ENCODE measurements at places on chromosomes 7 and 10. TPM values are rescaled to one million over a fixed set of nuclear protein-coding genes. Genes with fewer than 3 reads are reported as not detected.

The ASAH2 gene
- total RNA-seq, result 0.79 TPM

The PLEKHS1 gene
- 0.90 TPM for total RNA-seq

The GTPBP10 gene
- total RNA-seq, result 19.2 TPM

The NKX1-2 gene
- total RNA-seq, result not detected

The SMNDC1 gene
- 53.3 TPM for total RNA-seq

GRCh38 chr10:43923328-43923727, 274.6 kb upstream of the ZNF32 start:
- no peaks in the 10 kb centered on the region for H3K36me3 ChIP-seq
- DNase-seq, result no peak
- no peaks in the 10 kb centered on the region for H3K4me1 ChIP-seq
- H3K4me3 ChIP-seq, result no peak overlapping the region
- no peak overlapping the region for H3K27ac ChIP-seq
- H3K27me3 ChIP-seq, result no peaks in the 10 kb centered on the region

DNA sequence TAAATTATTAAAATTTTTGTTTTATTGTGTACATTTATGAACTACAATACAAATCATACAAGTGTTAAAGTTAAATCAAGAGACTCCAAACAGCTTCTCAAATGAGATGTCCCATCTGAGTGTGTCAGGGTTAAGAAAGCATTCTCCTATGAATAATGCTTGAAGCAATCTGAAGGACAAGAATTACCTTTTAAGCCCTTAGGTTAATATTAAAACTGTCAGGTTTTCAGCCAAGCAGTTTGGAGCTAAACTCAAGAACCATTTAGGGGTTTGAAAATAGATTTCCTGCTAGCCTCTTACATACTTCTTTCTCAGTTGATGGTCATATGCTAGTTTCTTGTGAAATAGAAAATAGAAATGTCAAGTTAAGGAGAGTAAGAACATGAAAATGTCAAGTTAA, 38.3 kb downstream of the LIPJ start:
- no peak overlapping the region for H3K27ac ChIP-seq
- DNase-seq, result no peak
- no peaks in the 10 kb centered on the region for H3K36me3 ChIP-seq
- H3K4me3 ChIP-seq, result no peak overlapping the region
- no peaks in the 10 kb centered on the region for H3K27me3 ChIP-seq

- H3K27me3 ChIP-seq, result no peaks in the 10 kb centered on the region
- no peaks in the 10 kb centered on the region for H3K4me1 ChIP-seq
- H3K4me3 ChIP-seq, result no peak overlapping the region
- no peak for DNase-seq
Observed at GRCh38 chr10:117929327-117930067, 117.2 kb downstream of the RAB11FIP2 start.

DNA sequence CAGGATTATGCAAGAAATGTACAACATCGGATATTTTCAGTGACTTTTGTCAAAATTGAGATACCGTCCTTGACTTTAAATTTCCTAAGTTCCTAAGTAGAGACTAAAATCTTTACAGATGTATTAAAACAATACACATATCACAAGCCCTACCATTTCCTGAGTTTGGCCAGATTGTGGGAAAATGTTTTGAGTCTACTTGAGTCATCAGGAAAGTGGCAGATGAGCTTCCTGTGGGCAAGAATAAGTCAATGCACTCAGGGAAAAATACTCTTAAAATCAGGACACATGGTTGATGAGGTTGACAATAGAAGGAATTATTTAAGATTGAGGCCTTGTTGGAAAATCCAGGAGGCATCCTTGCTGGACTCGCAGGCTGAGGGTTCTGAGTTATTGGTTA, 162.5 kb downstream of the SNX10 start:
- no peaks in the 10 kb centered on the region for H3K27me3 ChIP-seq
- DNase-seq, result no peak
- no peak overlapping the region for H3K4me3 ChIP-seq

DNA sequence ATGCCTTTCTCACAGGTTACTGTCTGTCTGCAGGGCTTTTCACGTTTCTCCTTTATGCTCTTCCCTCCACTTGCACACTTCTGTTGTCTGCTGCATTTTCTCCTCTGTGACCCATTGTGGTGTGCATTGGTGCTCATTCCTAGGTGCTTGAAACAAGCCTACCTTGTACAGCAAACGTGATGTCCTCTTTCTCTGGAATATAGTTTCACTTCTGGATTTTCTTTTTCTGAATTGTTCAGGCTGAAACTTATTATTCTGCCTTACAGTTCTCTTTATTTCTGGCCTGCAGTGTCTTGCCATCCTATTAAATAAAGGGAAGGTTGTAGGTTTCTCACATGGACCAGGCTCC, 128.8 kb upstream of the SAMD8 start:
- H3K4me3 ChIP-seq, result no peak overlapping the region
- H3K27me3 ChIP-seq, result no peaks in the 10 kb centered on the region
- no peak for DNase-seq
- peaks cover 20% of the 10 kb centered on the region for H3K36me3 ChIP-seq
- H3K27ac ChIP-seq, result no peak overlapping the region

DNA sequence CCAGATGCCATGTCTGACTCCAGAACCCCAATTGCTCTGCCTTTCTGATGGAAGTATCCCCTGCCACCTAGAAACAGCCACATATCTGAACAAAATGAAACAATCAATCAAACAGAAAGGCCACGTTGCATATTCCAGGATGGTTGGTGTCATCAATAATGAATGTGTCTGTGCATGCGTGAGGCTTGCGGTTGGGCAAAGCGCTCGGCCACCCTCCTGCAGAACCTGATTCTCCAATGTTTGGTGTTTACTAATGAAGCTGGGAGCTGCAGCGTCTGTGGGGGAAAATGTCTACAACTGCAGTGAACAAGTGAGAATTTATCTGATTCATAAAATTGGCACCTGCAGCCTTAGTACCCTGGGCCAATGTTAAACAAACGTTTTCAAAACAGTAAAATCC, 121.2 kb upstream of the ADARB2 start:
- no peak for DNase-seq
- H3K4me1 ChIP-seq, result no peaks in the 10 kb centered on the region
- H3K36me3 ChIP-seq, result no peaks in the 10 kb centered on the region
- H3K27me3 ChIP-seq, result no peaks in the 10 kb centered on the region
- no peak overlapping the region for H3K27ac ChIP-seq
- no peak overlapping the region for H3K4me3 ChIP-seq

- H3K4me3 ChIP-seq, result no peak overlapping the region
- DNase-seq, result no peak
- H3K4me1 ChIP-seq, result no peaks in the 10 kb centered on the region
Observed at GRCh38 chr7:37484426-37485073, 35.9 kb upstream of the ELMO1 start.

DNA sequence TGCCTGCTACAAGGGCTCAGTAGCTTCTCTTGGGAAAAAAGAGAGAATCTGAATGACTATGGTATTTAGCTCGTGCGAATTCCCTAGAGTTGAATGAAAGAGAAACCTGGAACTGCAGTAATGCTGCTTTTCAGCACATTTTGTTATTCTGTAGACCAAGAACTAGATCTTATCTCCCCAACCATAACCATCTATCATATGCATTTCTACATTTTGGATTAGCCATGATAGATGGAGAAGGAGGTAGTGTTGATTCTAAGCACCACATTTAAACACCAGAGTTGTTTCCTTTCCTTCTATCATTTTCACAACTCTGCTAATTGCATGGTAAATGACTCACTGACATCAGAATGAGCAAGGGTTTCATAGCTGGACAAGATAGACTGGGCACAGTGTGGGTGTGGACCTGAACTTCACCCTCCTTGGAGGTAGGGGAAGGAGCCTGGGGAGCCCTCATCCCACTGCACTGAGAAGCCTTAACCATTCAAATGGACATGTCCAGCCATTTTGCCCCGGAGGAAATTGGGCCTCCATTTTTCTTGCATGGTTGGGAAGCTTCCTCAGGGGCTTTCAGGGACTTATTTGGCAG, 55.3 kb upstream of the BMPER start:
- H3K4me1 ChIP-seq, result no peaks in the 10 kb centered on the region
- no peak overlapping the region for H3K4me3 ChIP-seq
- no peaks in the 10 kb centered on the region for H3K27me3 ChIP-seq
- no peaks in the 10 kb centered on the region for H3K36me3 ChIP-seq
- H3K27ac ChIP-seq, result no peak overlapping the region

DNA sequence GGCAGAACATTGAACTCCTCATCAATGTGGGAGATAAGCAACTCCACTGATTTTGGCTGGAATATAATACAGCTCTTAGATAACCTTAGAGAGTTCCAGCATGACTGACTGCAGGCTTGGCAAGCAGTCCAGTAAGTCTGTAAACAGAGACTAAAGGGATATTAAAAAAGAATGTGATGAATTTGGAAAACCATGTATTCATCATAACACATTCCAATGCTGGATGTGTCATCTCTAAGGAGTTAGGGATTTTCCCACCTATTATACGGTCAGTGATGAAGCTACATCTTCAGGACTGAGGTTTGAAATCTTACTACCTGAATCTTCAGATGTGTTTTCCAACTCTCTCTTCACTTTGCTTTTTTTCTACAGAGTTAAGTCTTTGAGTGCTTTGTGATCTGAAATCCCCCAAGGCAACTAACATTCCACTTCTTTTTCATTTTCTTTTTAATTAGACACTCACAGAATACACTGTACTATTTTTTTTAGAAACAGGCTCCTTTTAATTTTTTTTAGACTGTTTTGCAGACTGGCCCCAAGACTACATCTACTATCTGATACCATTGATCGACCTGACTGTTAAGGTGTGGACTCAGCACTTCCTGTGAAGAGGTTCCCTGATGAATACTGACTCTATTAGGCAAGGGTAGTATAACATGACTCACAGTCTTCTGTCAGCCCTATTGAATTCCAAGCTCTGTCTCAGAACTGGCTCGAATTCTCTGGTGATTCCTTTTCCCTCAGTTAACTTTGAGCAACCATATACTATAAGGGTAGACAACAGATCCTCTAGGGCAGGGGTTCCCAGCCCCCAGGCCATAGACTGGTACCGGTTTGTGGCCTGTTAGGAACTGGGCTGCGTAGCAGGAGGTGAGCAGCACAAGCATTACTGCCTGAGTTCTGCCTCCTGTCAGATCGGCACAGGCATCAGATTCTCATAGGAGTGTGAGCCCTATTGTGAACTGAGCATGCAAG, 678.2 kb downstream of the GRM8 start:
- no peak overlapping the region for H3K4me3 ChIP-seq
- no peak for DNase-seq
- H3K36me3 ChIP-seq, result no peaks in the 10 kb centered on the region

- DNase-seq, result no peak
- H3K36me3 ChIP-seq, result no peaks in the 10 kb centered on the region
- H3K27me3 ChIP-seq, result peaks cover 2% of the 10 kb centered on the region
Observed at GRCh38 chr10:92366412-92367021, 75.5 kb downstream of the MARCHF5 start.

GRCh38 chr10:75476985-75477384, 45.6 kb downstream of the LRMDA start:
- DNase-seq, result no peak
- no peak overlapping the region for H3K27ac ChIP-seq
- no peaks in the 10 kb centered on the region for H3K36me3 ChIP-seq
- H3K4me1 ChIP-seq, result no peaks in the 10 kb centered on the region
- no peaks in the 10 kb centered on the region for H3K27me3 ChIP-seq

GRCh38 chr7:114660753-114661152, 246.1 kb downstream of the FOXP2 start:
- no peak overlapping the region for H3K4me3 ChIP-seq
- DNase-seq, result no peak
- no peaks in the 10 kb centered on the region for H3K27me3 ChIP-seq
- H3K27ac ChIP-seq, result no peak overlapping the region
- H3K36me3 ChIP-seq, result no peaks in the 10 kb centered on the region

DNA sequence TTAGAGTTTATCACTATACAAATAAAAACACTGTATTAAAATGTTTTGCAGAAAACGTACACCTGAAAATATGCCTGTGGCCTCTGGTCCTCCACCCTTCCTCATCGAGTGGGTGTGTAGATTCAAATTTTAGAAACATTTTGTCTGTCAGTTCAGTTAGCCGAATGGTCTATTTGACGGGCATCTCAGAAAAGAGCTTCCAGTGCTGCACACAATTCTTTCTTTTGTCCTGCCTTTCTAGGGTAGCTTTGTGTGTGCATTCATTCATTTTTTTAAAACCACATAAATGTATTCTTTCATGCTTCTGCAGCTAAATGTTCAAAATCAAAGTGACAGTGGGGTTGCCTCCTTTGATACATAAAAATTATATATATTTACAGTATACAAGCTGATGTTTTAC, 46.8 kb downstream of the GNAI1 start:
- no peaks in the 10 kb centered on the region for H3K4me1 ChIP-seq
- H3K36me3 ChIP-seq, result no peaks in the 10 kb centered on the region
- no peak overlapping the region for H3K4me3 ChIP-seq
- H3K27me3 ChIP-seq, result no peaks in the 10 kb centered on the region
- DNase-seq, result no peak

- H3K36me3 ChIP-seq, result peaks cover 3% of the 10 kb centered on the region
- no peak overlapping the region for H3K4me3 ChIP-seq
- no peak overlapping the region for H3K27ac ChIP-seq
- no peaks in the 10 kb centered on the region for H3K4me1 ChIP-seq
- no peak for DNase-seq
Observed at GRCh38 chr10:101367569-101368453, 13.8 kb downstream of the BTRC start.

DNA sequence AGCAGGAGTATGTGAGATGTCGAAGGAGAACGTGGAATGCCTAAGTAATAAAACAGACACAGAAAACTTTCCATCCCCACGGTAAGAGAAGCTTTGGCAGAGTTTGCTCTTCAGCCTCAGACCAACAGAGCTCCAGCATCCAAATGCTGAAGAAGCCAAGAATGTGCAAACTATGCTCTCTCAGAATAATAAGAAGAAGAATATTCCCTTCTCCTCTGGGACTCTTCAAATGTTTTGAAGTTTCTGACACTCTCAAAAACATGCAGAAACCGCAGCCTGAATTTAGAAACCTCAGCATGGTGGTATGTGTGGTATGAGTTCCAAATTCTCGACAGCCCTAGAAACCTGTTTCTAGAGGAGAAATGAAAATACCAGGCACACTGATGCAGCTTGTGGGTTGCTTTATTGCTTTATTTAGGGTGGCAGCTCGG, 113.3 kb downstream of the KCNMA1 start:
- H3K36me3 ChIP-seq, result no peaks in the 10 kb centered on the region
- H3K4me1 ChIP-seq, result no peaks in the 10 kb centered on the region
- no peak for DNase-seq
- H3K27me3 ChIP-seq, result no peaks in the 10 kb centered on the region

- no peaks in the 10 kb centered on the region for H3K36me3 ChIP-seq
- DNase-seq, result no peak
- peaks cover 3% of the 10 kb centered on the region for H3K4me1 ChIP-seq
- no peak overlapping the region for H3K4me3 ChIP-seq
- H3K27ac ChIP-seq, result no peak overlapping the region
Observed at GRCh38 chr10:23702977-23703414, 264.1 kb downstream of the OTUD1 start.

DNA sequence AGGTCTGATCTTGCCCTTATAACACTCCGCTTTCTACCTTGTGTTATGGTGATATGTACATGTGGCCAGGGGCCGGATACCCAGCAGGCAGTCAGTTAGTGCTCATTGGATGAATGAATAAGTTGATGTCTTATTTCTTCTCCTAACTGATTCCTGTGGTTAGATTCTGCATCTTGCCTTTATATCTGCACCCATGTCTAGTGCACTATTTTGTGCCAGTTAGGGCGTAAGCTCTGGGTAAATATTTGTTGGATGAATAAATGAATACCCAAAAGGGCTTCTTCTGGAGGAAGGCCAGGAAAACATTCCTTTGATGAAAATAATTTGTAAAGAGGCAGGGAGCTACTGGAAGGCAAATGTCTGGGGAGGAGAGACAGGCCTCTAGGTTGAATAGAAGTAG, 148.2 kb downstream of the CHN2 start:
- peaks cover 30% of the 10 kb centered on the region for H3K4me1 ChIP-seq
- no peak overlapping the region for H3K4me3 ChIP-seq
- no peaks in the 10 kb centered on the region for H3K27me3 ChIP-seq
- H3K36me3 ChIP-seq, result no peaks in the 10 kb centered on the region
